ENCODE measurements at places on chromosomes 6 and 20. TPM values are rescaled to one million over a fixed set of nuclear protein-coding genes. Genes with fewer than 3 reads are reported as not detected.

DNA sequence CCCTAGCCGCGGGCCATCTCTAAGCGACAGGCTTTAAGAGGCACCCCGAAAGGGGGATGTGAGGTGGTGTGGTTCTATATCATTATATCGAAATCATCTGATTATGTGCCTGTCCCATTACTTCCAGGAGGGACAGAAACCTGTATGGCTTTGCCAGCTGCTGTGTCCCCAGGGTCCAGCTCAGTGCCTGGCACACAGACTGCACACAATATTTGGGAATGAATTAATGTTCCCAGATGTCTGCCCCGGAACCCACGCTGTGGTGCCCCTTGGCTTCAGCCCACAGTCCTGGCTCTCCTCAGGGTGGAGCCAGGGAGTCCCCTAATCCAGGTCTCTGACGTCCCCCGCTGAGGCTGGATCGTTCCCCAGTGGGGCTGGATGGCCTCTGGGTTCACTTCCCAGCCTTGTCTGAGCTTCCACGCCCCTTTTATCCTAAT lies 8.9 kb upstream of the AHCY start:
- H3K27ac ChIP-seq = no peak overlapping the region
- H3K4me3 ChIP-seq = no peak overlapping the region
- no peaks in the 10 kb centered on the region for H3K4me1 ChIP-seq
- H3K36me3 ChIP-seq = no peaks in the 10 kb centered on the region

GRCh38 chr6:49966334-49966733 lies 2.4 kb upstream of the DEFB114 start:
- no peaks in the 10 kb centered on the region for H3K4me1 ChIP-seq
- H3K27me3 ChIP-seq = no peaks in the 10 kb centered on the region
- no peak overlapping the region for H3K27ac ChIP-seq
- H3K36me3 ChIP-seq = no peaks in the 10 kb centered on the region
- no peak overlapping the region for H3K4me3 ChIP-seq

DNA sequence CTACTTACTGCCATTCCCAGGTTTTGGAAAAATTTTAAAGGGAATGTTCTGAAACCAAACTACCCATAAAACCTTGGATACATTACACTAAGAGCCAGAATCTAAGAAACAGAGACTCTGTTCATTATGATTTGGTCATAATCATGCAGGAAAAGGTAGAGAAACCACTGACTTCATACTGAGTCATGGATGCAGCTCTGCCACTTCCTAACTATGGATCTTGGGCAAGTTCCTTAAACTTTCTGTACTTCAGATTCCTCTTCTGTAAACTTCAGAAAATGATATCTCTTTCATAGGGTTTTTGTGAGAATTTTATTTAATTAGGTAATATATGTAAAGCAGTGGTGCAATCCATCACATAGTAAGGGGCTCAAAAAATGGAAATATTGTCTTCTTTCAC lies 20.0 kb downstream of the PLA2G7 start:
- DNase-seq = no peak
- H3K36me3 ChIP-seq = no peaks in the 10 kb centered on the region
- no peaks in the 10 kb centered on the region for H3K4me1 ChIP-seq
- no peaks in the 10 kb centered on the region for H3K27me3 ChIP-seq
- no peak overlapping the region for H3K4me3 ChIP-seq
- H3K27ac ChIP-seq = no peak overlapping the region

Gene DNAH8
- 0.03 TPM for total RNA-seq

Gene BPI
- 0.19 TPM for total RNA-seq

Gene DDO
- 2.5 TPM for total RNA-seq
